ENCODE measurements at places on chromosomes 12 and 14. TPM values are rescaled to one million over a fixed set of nuclear protein-coding genes. Genes with fewer than 3 reads are reported as not detected.

The PTPN6 gene
- not detected for total RNA-seq

The DCN gene
- total RNA-seq = 2,473 TPM

The RNU4-1 gene
- total RNA-seq = 1,738 TPM

The NINJ2 gene
- 2.1 TPM for total RNA-seq

The RNFT2 gene
- 6.6 TPM for total RNA-seq

The ANO4 gene
- total RNA-seq = 6.5 TPM

The CLEC2A gene
- total RNA-seq = 0.62 TPM

The ANKS1B gene
- total RNA-seq = 1.9 TPM

The CMA1 gene
- total RNA-seq = not detected

The DPPA3 gene
- not detected for total RNA-seq

The GPHN gene
- 25.0 TPM for total RNA-seq

The SERPINA3 gene
- total RNA-seq = 3.9 TPM

The CLEC4A gene
- total RNA-seq = 1.1 TPM

The ADAM21 gene
- 0.15 TPM for total RNA-seq

The C14orf132 gene
- 33.2 TPM for total RNA-seq

The CEBPE gene
- not detected for total RNA-seq

The SYNE3 gene
- total RNA-seq = 21.4 TPM

The AHNAK2 gene
- total RNA-seq = 271 TPM

The TMEM132C gene
- total RNA-seq = not detected

The PRIMA1 gene
- not detected for total RNA-seq

The TPI1 gene
- 551 TPM for total RNA-seq
